ENCODE measurements at places on chromosomes 11 and 22.

GRCh38 chr22:45878051-45878781 is 98.7 kb downstream of the WNT7B start:
- DNase-seq = no peak

- no peak for DNase-seq
Measured at GRCh38 chr11:96267496-96268032, 75.4 kb downstream of the MAML2 start.

DNA sequence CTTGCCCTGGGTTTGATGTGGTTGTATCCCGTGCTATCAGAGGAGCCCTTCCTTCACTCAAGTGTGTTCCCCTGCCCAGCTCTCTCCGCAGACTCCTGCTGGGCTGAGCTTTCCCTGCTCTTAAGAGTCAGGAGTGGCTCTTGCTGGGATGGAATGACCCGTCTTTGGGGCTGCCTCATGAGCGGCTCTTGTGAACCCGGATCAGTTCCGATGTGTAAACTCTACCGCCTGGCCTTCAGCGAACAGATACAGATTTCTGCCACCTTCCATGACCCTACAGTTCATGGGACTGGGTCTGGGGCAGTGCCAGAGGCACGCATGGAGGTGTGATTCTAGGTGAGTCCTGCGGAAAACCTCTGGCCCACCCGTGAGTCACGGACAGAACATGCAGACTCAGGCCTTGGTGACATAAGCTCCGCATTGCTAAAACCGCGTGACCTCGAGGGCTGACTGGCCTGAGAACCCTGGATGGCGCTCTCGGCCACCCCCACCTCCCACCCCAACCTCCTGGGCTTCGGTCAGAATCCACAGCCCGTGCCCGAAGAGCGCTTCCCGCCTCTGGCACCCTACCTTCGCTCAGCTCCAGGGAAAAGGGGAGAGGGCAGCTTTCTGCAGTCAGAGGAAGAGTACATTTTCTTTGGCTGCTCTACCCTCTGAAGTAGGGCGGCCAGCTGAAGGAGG is 1.3 kb upstream of the ZBTB16 start:
- DNase-seq = no peak

- DNase-seq = no peak
Measured at GRCh38 chr22:50049299-50050195, 8.6 kb downstream of the TTLL8 start.

DNA sequence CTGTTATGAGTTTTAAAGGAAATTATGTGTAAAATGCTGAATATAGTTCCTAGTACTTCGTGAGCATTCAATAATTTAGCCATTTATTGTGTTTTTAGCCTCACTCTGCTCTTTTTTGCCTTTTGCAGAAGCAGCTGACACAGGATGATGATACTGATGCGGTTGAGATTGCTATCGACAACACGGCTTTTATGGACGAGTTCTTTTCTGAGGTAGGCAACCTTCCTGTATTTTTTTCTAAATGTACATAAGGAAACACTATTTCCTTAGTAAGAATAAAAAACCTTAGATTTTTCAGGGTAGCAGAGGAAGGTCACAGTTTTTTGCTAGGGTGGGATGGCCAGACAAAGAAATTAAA is 17.9 kb downstream of the STX3 start:
- DNase-seq = no peak

DNA sequence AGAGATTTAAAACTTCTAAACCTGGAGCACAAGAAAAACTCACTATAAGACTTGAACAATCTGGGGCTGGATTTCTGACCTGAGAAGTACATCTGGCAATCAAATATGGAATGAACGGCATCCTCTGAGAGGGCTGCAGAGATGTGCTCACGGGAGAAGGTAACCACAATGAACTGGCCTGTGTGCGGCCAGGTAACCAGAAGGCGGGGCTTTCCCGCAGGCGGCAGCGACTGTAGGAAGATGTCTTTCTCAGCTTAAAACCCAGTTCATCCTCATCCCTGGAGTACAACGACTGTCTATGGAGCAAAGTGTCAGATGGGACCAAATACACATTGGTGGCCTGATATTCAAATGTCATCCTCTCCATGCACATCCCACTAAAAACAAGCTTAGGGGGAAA is 24.5 kb downstream of the MICAL3 start:
- no peak for DNase-seq

DNA sequence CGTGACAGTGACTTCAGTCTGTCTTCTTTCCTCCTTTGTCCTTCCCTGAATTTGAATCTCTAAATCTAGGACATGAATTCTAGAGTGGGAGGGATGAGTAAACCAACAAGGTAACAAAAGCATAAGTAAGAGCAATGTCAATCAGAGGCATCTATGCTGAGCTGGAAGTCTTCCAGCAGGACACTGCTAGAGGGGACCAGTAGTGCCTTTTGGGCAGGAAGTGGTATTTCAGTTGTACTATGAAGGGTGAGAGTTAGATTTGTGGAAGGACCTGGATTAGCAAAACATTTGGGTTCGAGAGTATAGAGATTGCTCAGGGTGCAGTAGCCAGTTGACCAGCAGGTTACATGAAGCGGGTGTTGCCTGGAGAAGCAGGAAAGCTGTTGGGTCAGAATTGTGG is 40.3 kb downstream of the MEI1 start:
- no peak for DNase-seq

- DNase-seq = no peak
Measured at GRCh38 chr11:122392508-122392907, 263.0 kb upstream of the UBASH3B start.

DNA sequence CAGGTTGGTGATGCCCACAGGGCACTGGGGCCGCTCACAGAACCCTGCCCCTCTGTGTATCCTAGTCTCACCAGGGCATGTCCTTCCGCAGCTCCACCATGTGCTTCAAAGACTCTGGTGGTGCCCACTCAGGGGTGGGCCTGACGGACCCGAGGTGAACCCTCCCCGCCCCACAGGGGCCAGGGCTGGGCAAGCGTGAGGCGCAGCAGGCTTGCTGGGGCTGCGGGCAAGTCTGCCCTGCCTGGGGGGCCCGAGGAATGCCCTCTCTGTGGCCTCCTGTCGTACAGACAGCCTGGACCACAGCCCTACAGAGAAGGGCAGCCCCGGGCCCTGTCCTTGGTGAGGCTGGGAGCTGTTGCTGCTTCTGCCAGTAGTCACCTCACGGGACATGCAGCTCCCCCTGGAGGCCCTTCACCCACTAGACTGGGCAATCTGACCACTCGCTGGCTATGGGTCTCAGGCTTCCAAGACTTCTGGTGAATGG is 40.2 kb downstream of the TBX1 start:
- DNase-seq = no peak

GRCh38 chr22:19330865-19331418 is 39.4 kb upstream of the CLTCL1 start:
- DNase-seq = no peak

- DNase-seq = no peak
Measured at GRCh38 chr22:47686594-47687345, 924.3 kb downstream of the TBC1D22A start.

DNA sequence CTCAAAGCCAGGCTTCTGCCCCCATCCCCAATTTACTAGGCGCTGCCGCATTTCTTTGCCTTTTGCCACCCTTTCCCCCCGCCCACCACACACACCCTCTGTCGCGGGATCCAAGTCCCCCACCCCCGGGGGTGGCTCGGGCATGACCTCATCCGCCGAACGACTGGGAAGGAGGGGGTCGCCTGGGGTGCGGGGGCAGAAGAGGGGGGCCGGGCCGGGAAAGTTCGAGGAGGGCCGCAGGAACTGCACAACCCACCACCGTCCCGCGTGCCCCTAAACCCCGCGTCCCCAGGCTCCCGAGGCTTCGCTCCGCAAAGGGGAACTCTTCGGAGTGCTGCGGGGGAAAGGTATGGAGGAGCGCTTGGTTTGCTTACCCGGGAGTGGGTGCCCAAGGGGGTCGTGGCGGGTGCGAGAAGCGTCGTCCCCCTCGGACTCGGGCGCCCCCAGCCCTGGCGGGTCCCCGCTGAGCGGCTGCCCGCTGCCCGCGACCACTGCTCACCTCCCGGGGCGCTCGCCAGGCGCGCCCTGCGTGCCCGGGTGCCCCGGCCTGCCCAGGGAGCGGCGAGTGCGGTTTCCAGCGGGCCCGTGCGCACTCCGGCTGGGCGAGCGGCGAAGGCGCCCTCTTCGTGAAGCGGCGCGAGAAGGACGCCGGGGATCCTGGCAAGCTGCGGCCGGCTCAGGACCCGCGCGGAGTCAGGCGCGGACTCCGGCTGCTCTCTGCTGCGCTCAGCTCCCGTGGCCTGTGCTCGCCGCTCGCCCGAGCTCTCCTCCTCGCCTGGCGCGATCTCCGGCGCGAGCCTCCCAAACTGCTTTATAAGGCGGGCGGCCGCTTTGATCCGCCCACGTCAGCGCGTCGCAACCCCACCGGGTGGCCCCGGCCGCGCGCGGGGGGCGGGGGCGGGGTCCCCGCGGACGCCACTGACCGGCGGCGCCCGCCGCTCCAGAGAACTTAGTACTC is 4.0 kb upstream of the WNT11 start:
- peak; percentile 37 for DNase-seq

GRCh38 chr11:111835665-111836064 is 35.7 kb downstream of the ALG9 start:
- no peak for DNase-seq

DNA sequence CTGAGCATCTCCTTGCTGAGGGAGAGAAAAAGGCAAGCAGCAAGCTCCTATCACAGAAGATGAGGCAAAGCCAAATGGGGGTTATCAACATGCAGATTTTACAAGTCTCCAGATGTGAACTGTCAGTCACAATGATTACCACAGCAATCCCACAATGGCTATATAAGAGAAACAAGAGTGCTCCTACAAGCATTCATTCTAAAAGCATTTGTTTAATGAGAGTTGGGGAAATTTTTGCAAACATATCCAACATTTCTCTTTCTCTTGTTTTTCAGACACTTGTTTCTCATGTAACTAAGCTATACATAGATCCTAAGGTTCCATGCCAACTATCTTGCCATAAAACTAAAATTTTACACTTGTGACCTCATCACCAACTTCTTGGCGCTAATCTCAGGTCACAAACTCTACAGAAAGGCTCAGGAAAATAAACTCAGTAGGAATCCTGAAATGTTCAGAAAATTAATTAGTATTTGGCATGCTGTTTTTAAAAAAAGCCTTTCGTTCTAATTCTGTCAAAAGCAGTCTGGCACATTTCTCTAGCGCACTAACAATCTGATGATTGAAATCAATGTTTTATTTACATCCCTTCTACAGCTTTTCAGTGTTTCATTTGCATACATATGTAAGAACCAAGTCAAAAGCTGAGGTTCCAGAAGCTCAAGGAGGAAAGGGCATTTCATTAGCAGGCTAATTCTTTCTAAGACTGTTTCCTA is 199.5 kb downstream of the TTC28 start:
- DNase-seq = no peak

DNA sequence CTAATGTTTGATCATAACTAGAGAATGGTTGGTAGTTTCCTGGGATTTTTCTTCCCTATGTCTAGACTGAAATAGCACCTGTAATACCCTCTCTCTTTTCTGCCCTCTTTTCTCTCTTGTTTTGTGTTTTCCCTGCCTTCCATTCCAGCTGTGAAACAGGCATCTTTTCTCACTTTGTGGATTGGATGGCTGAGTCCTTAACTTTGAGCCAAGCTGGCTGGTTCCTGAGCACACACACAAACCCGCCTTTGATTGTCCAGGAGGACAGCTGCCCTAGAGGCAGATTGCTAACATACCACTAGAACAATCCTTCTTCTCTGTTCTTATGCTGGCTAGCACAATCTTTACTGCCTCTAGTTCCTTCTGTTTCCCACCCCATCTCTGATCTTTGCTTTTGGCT is 17.7 kb downstream of the CTNND1 start:
- no peak for DNase-seq

GRCh38 chr11:102184269-102184987 is 74.2 kb downstream of the YAP1 start:
- no peak for DNase-seq

GRCh38 chr11:126167488-126167887 is 44.0 kb downstream of the RPUSD4 start:
- no peak for DNase-seq

GRCh38 chr11:34417202-34417601 is 21.5 kb upstream of the CAT start:
- DNase-seq = no peak

DNA sequence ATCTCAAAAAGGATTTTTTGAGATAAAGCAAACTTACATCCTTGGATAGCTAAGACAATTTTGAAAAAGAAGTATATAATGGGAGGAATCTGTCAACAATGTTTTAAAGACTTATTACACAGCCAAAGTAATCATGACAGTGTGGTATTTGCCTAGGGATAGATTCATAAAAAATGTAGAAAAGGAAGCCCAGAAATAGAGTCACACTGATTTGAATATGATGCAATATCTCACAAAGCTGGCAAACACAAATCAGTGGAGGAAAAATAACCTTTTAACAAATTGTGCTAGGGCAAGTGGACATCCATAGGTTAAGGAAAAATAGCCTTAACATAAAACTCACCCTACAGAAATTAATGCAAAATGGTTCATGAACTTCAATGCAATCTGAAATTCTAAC is 6.0 kb downstream of the XKR3 start:
- DNase-seq = no peak

- DNase-seq = no peak
Measured at GRCh38 chr11:77266766-77267165, 34.7 kb downstream of the GDPD4 start.

GRCh38 chr11:133904818-133905515 is 51.8 kb downstream of the IGSF9B start:
- no peak for DNase-seq

- no peak for DNase-seq
Measured at GRCh38 chr11:108524422-108524821, 26.2 kb upstream of the POGLUT3 start.

- DNase-seq = no peak
Measured at GRCh38 chr11:122720107-122720881, 64.8 kb downstream of the UBASH3B start.

DNA sequence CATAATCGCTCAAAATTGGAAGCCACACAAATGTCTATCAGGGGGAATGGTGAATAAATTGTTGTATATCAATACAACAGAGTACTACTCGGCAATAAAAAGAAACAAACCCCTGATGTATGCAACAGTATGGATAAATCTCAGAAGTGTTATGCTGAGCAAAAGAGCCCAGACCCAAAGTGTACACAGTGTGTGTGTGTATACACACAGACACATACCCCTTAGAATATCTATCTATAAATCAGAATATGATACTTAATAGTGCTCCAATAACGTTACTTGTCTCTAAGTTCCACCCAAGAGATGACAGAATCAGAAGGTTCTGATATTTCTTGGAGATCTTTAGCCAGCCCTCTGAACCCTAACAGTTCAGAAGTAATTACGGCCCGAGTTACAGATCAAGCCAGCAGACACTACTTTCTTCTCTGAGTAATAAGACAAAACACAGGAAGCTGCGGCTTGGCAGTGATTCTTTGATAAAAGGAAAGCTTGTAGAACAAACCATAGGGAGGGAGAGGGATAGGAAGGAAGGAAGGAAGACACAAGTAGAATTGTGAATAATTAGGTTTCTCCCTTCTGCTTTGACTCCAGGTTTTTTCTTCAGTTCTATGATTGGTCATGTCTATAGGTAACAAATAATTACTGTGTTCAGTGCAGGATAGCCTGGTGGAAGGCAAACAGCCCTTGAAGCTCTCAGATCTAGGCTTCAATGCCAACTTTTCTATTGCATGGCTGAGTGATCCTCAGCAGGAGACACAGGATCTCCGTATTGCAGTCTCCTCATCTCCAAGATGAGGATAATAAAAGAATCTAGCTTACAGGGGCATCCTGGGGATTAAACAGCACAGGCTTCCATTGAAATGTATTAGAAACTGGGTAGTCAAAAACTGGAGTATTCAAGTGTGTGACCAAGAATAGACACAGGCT is 75.6 kb upstream of the TEAD1 start:
- DNase-seq = no peak

Data from LoVo (cell line).